Neural crest cell (in vitro differentiated cells): ENCODE measurements at places on chromosomes 4 and X.

DNA sequence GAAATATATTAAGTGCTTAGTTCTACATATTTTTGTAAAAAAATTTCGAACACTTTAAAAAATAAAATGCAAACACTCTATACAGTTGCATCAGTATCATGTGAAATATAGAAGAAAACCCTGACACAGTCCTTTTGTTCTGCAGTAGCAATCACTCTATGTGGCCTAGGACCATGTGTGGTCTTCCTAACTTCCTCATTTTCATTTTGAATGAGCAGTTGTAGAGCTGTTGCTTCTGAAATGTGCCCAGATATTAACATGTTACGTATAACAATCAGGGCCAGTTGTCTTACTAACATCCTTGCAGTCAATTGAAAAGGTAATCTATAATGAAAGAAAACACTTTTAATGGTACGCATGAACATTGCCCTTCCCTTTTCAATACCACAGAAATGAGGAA is 107.9 kb downstream of the ZNF827 start:
- DNase-seq: no peak

GRCh38 chrX:10474913-10475568 is 145.3 kb downstream of the MID1 start:
- no peak for DNase-seq

DNA sequence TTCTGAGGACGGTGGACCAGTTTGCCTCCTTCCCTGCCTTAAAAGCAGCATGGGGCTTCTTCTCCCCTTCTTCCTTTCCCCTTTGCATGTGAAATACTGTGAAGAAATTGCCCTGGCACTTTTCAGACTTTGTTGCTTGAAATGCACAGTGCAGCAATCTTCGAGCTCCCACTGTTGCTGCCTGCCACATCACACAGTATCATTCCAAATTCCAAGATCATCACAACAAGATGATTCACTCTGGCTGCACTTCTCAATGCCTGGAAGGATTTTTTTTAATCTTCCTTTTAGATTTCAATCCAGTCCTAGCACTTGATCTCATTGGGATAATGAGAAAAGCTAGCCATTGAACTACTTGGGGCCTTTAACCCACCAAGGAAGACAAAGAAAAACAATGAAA is 255.3 kb downstream of the RAPGEF2 start:
- DNase-seq: no peak

DNA sequence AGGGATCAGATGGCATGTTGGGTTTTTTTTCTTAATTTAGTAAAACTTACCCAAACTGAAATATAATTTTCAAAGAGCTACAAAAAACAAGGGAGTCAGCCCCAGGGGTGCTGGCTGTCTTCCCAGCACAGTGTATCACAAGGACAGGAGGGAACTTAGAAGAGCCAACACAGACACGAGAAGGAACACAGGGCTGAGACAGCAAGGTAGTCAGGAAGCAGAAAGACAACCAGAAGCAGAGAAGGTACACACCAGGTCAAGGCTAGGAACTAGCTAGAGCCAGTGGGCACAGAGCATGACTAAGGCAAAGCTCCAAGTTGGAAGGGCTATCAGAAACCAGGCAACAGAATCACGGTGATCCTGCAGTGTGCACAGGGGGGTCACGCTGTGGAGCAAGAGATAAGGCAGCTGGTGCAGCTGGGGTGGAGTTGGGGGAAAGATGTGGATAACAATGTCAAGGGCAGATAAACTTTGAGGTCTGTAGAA is 168.7 kb downstream of the NR3C2 start:
- no peak for DNase-seq

- DNase-seq: no peak
These were observed 3.7 kb upstream of the STIM2 start for GRCh38 chr4:26856906-26857277.

DNA sequence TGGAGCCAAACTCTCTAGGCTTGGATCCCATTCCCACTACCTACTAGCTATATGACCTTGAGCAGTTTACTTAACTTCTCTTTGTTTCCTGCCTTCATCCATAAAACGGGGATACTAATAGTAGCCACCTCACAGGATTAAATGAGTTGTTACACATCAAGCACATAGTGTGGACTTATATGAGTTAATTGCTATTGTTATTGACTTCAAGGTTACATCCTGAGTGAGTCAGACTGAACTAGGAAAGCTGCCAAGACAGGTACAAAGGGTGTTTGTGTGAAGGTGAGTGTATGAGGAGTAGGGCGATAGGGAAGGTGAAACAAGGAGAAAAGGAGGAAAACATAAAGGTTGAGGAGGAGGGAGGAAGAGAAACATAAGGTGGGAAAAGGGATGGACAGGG is 32.2 kb downstream of the TFDP3 start:
- no peak for DNase-seq

- DNase-seq: no peak
These were observed 146.7 kb upstream of the PITX2 start for GRCh38 chr4:110769578-110769977.

- DNase-seq: no peak
These were observed 17.0 kb downstream of the C4orf54 start for GRCh38 chr4:99640676-99641075.

DNA sequence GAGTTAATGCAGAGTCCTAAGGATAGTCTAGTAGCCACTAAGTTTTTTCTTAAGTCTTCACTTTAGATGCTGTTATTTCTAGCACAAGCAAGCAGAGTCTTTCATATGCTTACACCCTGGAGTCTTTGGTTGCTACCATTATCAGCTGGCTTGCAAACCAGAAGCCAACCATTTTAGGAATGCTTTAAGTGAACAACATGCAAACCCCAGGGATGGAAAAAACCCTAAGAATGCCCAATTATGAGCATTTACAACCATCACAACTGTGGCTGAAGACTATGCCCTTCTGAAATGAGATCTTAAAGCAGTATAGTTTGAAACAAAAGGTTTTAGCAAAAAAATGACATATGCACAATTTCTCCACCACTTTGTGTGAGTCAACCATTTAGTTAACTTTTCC is 6.6 kb downstream of the MID1IP1 start:
- DNase-seq: no peak

DNA sequence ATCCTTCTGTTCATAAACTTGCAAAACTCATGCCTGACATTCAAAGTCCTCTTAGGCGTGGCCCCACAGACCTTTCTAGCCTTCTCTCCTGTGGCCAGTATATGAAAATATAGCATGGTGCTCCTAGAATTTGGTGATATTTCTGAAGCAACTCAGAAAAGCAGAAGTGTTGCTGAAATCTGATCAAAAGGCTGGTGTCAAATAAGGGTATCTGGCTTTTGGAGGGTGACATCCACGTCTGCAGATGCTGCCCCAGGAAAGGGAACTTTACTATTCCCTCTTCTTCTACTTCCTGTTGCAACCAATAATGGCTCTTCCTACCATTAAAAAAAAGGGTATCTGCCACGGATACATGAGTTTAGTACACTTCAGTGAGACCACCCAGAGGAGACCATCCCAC is 83.9 kb upstream of the RPS6KA3 start:
- DNase-seq: no peak

- no peak for DNase-seq
These were observed 347.8 kb downstream of the ANK2 start for GRCh38 chr4:113397114-113397701.

DNA sequence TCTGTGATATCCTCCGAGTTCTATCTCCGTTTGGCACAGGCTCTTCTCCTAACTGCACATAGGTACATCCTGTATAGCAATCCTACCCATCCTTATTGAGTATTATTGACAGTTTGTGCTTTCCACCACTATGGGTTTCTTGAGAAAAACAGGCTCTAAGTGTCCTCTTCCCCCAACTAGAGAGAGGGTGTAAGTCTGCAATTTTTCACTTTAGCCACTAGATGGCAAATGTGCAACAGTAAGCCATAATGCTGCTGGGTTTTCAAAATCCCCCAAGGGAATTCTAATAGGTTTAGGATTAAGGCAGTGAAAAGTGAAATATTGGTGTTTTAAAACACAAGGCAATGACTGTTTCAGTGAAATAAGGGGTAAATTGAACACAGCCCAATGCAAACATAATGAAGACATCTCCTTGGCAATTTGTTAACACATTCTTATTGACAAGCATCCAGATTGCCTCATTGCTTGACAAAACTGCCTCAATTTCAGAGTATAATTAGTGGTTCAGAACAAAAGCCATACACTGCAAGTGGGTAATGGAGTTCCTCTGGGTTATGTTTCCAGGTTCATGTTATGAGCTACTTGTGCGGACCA is 239.0 kb upstream of the HTR2C start:
- DNase-seq: no peak

DNA sequence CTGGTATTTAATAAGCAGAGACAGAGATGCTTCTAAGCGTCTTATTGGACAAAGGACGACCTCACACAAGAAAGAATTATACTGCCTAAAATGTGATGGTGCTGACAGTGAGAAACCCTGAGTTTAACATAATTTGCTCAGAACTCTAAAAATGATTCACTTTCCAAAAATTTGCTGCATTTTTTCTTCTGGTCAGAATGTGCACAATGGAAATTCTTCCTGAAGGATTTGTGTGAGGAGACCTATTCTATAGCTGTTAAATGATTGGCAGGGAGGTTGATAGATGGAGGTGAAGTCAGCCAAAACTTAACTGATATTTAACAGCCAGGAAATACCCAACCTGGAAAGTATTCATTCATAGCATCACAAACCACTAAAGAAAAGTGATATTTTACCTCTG is 1.7 kb downstream of the MAGEC3 start:
- no peak for DNase-seq

- no peak for DNase-seq
These were observed 250.0 kb downstream of the CFAP299 start for GRCh38 chr4:80585542-80585941.

DNA sequence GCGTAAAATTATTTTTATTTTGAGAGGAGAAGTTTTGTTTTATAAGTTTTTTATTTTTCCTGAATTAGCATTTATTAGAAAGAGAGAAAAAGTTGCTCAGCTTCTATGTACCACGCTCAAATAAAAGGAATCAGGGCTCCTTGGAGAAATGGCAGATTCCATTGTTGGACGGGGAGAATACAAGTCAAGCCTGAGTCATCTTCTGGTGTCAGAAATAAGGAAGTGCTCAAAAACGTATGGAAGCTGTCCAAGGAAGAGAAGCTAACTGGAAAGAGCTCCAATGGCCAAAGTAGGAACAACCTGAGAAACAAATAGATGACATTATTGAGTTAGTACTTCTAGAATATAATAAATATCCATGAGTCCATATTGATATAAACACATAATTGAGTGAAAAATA is 89.3 kb upstream of the NEIL3 start:
- no peak for DNase-seq

DNA sequence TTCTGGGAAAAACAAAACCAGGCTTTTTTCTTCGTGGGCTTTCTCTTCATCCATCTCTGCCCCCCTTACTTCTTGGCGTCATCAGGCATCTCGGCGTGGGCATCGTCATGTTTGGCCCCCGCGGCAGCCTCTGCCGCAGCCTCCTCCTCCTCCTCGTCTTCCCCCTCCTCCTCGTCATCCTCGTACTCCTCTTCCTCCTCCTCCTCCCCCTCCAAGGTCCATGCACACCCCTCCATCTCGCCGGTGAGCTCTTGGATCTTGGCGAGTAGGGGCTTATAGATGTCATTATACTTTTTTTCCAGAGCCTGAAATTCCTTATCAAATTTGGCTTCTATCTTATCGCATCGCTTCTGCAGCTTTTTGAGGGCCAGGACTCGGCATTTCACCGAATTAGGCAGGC is 488 bp downstream of the NAP1L5 start:
- DNase-seq: no peak

GRCh38 chr4:108772402-108772801 is 9.5 kb upstream of the ETNPPL start:
- no peak for DNase-seq

- no peak for DNase-seq
These were observed 537.8 kb upstream of the BOD1L1 start for GRCh38 chr4:14165222-14165920.

DNA sequence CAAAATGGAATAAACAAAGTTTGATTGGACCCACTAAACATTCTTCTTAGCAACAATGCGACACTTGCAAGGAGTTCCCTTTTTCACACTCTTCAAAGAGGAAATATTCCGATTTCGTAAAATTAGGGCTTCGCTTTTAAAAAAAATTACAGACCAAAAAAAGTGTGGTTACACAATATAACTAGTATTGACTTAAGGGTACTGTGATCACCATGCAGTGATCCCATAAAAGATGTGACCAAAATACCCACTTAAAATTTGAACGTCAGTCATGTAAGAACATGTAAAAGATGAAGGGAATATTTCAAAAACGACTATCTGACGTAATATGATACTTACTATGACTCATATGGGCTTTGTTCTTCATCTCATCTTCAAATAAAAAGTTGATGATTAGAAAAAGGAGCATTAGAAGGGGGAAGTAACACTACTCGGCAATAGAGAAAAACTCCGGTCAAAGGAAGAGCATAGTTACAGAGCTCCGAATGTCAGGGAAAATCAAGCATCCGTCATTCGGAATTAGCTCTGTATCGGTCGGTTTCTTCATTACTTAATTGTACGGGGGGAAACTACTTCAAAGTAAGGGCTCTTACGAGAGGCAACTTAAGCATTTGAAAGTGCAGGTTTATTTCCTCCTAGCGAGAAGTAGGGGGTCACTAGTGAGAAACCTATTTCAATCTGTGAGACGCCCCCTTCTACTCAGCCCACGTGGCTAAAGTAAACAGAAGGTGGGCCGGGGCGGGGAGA is 1.3 kb upstream of the TET2 start:
- no peak for DNase-seq

- no peak for DNase-seq
These were observed 7.6 kb upstream of the LNX1 start for GRCh38 chr4:53598901-53599300.

- DNase-seq: no peak
These were observed 38.9 kb downstream of the PRIMPOL start for GRCh38 chr4:184688447-184688846.

DNA sequence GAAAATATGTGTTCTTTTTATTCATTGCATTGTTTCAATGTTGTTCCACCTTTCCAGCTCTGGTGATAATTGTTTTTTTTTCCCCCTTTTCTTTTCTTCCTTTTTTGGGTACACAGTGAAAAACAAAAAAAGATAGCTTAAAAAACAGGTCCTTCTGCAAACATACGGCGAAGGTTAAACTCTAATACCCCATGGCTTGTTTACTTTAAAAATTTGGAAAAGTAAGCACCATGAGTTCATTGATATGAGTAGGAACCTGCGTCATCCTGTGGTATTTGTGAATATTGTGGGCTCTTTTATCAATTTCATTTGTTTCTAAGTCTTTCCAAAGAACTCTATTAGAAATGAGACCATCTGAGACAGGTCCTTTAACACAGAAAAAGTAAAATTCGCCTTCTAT is 123.5 kb downstream of the CHRNA9 start:
- no peak for DNase-seq

DNA sequence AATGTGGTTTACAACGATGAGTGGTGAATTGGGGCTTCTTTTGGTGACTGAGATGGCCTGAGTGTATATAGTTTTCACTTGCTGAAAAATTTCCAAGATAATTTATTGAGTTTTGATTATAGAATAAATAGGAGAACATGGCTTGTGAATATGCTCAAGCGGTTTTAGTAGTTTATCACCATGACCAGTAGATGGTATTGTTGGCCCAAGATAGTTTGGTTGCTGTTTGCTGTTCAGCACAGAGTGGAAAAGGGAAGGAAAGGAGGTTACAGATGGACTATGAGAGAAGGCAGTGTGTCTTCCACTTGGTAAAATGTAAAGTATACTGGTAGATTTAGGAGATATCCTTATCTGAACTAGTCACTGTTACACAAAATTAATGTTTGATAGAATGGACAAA is 55.8 kb upstream of the POU4F2 start:
- DNase-seq: no peak

GRCh38 chr4:122313006-122313646 is 65.7 kb upstream of the ADAD1 start:
- DNase-seq: no peak
